ENCODE measurements at places on chromosomes 11 and 22.

- no peak overlapping the region for H3K27ac ChIP-seq
- H3K27me3 ChIP-seq, result no peaks in the 10 kb centered on the region
- no peaks in the 10 kb centered on the region for H3K4me1 ChIP-seq
- H3K4me3 ChIP-seq, result no peak overlapping the region
- DNase-seq, result no peak
Observed at GRCh38 chr11:225734-226453, 10.2 kb downstream of the SIRT3 start.

DNA sequence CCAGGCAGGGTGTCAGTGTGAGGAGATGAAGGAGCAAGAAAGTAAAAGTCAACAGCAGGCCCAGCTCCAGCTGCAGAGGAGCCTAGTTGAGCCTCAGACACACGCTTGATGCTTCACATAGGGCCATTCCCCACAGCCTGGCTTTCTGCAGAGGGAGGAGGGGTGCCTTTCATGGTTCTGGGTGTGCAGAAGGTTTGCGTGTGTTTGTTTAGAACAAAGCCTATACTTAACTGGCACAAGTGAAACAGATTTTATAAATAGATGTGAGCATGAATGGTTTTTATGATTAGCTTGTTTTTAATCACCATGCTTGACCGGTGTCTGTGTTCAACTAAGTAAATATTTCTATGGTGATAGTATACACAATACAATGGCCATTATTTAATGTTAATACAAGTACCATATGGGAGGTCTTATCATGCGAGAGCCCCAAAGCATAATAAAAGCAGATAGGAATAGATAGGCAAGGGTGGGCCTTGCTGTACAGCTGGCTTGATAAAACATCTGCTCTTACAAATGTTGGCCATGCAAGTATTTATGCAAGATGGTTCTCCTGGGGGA, 290.2 kb downstream of the ETS1 start:
- DNase-seq, result no peak
- no peak overlapping the region for H3K4me3 ChIP-seq
- H3K27me3 ChIP-seq, result no peaks in the 10 kb centered on the region

DNA sequence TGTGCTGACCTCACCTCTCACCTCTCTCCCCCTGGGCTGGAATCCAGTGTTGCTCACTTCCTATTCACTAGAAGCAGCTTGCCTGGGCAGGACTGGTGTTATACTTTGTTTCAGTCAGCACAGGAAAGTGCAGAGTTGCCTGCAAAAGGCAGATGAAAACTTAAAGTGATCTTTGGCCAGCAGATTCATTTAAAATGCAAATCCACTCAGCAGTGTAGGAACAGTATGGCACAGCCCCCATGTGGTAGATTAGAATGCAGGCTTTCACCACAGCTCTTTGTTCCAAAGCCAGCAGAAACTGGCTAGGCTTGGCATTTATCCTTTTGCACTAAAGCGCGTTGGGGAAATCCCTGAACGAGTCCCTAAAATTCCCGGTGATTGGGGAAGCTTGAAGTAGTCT, 301.2 kb downstream of the OR4C45 start:
- DNase-seq, result no peak
- no peak overlapping the region for H3K27ac ChIP-seq
- H3K27me3 ChIP-seq, result no peaks in the 10 kb centered on the region
- no peaks in the 10 kb centered on the region for H3K4me1 ChIP-seq
- no peak overlapping the region for H3K4me3 ChIP-seq
- H3K36me3 ChIP-seq, result no peaks in the 10 kb centered on the region

GRCh38 chr11:16030664-16031063, 325.7 kb downstream of the SOX6 start:
- H3K4me1 ChIP-seq, result no peaks in the 10 kb centered on the region
- no peak overlapping the region for H3K4me3 ChIP-seq
- no peaks in the 10 kb centered on the region for H3K27me3 ChIP-seq
- H3K36me3 ChIP-seq, result no peaks in the 10 kb centered on the region

DNA sequence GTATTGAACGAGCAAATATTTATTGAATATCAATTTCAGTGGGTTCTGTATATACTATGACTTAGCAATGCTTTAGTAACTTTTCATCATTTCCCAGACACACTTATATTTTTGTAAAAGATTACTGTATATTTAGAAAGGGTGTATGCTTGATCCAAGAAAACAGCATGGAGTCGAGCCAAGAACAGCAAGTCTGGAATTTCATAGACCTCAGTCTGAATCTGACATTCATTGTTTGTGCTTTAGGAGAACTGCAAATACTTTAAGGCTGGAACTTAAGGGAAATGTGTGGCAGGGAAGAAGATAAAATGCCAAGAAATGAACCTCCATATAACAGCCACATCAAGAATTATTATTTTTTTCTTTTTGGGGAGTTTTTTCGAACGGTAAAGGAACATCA, 1156.8 kb downstream of the LRRC4C start:
- DNase-seq, result no peak
- H3K27ac ChIP-seq, result no peak overlapping the region
- no peak overlapping the region for H3K4me3 ChIP-seq
- no peaks in the 10 kb centered on the region for H3K4me1 ChIP-seq

DNA sequence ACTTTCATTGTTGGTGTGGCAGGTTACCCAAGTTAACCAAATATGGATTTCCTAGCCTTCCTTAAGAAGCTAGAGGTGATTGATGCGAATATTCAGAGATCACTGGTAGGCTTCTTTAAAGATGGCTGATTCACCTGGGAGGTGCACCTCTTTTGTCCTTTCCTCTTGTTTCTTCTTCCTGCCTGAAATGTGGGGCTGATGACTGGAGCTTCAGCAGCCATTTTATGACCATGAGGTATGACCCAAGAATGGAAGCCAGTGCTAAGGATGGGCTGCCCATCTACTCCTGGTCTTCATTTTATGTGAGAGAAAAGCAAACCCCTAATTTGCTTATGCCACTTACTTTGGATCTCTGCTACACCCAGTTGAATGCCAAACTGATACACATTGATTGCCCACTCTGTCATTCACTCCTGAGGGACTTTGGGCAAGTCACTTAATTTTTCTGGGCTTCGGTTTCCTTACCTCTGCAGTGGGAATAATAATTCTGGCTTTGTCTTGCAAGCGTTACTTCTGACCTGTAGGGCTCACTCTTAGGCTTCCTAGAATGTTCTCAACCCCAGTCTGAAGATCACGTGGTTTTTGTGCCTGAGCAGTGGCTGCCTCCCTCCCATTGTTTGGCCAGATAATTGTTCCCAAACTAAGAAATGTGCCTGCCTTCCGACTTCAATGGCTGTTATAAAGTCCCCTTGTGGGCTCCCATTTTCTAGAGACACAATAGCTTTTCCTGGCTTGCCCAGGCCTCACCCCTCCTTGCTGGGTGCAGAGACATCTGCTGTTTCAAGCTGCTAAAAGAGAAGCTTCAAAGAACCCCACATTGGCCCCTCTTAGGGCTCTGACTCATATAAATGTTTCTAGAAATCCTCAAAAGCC, 243.1 kb downstream of the ST3GAL4 start:
- no peaks in the 10 kb centered on the region for H3K36me3 ChIP-seq
- no peak for DNase-seq
- no peaks in the 10 kb centered on the region for H3K27me3 ChIP-seq
- H3K4me3 ChIP-seq, result no peak overlapping the region
- no peaks in the 10 kb centered on the region for H3K4me1 ChIP-seq

- peak overlapping the region; percentile 8 for H3K27ac ChIP-seq
- peaks cover under 1% of the 10 kb centered on the region for H3K36me3 ChIP-seq
- peaks cover 17% of the 10 kb centered on the region for H3K4me1 ChIP-seq
- H3K27me3 ChIP-seq, result no peaks in the 10 kb centered on the region
- no peak overlapping the region for H3K4me3 ChIP-seq
Observed at GRCh38 chr11:12269104-12269441, 108.3 kb upstream of the PARVA start.

GRCh38 chr11:33692013-33692504, 8.6 kb downstream of the C11orf91 start:
- peak overlapping the region; percentile 88 for H3K27ac ChIP-seq
- H3K4me3 ChIP-seq, result no peak overlapping the region
- H3K4me1 ChIP-seq, result peaks cover 77% of the 10 kb centered on the region
- no peaks in the 10 kb centered on the region for H3K27me3 ChIP-seq

GRCh38 chr11:46392421-46393230, 1.1 kb upstream of the CHRM4 start:
- no peak overlapping the region for H3K27ac ChIP-seq
- H3K4me1 ChIP-seq, result peaks cover 41% of the 10 kb centered on the region
- H3K4me3 ChIP-seq, result no peak overlapping the region
- no peaks in the 10 kb centered on the region for H3K27me3 ChIP-seq
- peaks cover 6% of the 10 kb centered on the region for H3K36me3 ChIP-seq

DNA sequence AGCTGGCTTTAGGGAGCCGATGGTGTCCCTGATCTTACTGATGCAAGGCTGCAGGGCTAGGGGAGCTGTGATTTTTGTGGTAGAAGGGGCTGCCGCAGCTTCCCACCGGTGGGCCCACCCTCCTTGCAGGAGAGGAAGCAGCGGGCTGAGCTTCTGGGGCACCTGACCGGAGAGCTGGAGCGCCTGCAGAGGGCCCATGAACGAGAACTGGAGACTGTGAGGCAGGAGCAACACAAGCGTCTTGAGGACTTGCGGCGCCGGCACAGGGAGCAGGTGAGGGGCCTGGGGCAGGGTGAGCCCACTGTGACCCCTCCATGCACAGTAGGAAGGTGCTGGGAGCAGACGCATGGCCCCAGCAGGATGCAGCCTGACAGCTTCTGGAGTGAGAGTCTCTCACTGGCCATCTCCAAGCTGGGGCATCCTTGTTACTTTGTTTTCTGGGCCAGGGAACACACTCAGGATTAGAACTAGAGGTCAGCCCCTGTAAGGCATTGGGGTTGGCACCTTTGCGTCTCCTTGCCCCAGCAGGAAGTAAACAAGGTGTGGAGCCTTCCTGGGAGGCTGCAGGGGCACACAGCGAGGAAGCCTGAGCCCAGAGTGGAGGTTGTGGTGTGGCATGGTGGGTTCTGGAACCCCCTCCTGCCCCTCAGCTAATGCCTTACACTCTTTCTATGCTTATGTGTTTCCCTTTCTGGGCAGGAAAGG, 66.7 kb downstream of the CEP164 start:
- H3K4me3 ChIP-seq, result no peak overlapping the region
- H3K36me3 ChIP-seq, result peaks cover 49% of the 10 kb centered on the region
- no peak for DNase-seq
- H3K27me3 ChIP-seq, result no peaks in the 10 kb centered on the region
- no peaks in the 10 kb centered on the region for H3K4me1 ChIP-seq

GRCh38 chr22:22943521-22944267, 56.1 kb downstream of the IGLL5 start:
- H3K27me3 ChIP-seq, result no peaks in the 10 kb centered on the region
- no peak overlapping the region for H3K27ac ChIP-seq
- H3K4me3 ChIP-seq, result no peak overlapping the region
- no peak for DNase-seq
- no peaks in the 10 kb centered on the region for H3K36me3 ChIP-seq

DNA sequence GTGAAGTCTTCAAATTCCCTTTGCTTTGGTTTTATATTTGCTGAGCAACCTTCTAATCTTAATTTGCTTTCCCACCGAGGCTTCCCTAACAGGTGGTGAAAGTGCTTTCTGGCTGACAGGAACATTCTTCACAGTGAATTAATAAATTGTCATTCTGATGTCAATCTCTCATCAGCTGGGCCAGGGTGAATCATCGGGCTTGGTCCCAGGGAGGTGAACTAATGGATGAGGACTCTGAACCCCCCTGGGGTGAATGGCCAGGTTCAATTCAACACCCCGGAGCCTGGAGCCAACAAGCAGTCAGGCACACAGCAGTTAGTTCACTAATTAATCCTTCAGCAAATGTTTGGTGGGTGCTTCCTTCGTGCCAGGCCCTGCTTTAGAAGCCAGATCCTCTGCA, 155.4 kb upstream of the PDGFD start:
- no peaks in the 10 kb centered on the region for H3K4me1 ChIP-seq
- no peaks in the 10 kb centered on the region for H3K36me3 ChIP-seq
- H3K27me3 ChIP-seq, result no peaks in the 10 kb centered on the region

GRCh38 chr22:32389685-32390084, 22.4 kb downstream of the RTCB start:
- DNase-seq, result no peak
- no peak overlapping the region for H3K27ac ChIP-seq
- no peaks in the 10 kb centered on the region for H3K4me1 ChIP-seq
- H3K27me3 ChIP-seq, result no peaks in the 10 kb centered on the region

DNA sequence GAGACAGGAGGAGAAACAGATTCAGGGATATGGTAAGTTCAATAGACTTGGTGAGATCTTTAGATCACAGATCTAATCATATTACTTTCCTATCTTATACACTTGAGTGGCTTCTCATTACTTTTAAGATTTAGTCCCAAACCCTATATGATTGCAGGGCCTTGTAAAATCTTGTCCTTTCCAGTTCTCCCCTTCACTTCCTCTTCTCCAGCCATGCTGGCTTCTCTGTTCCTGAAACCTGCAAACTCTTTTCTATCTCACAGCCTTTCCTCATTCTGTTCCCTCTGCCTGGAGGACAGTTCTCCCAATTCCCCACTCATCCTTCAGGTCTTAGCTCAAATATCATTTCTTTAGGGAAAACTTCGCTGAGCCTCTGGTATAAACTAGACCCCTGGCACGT, 65.9 kb upstream of the BIRC3 start:
- no peaks in the 10 kb centered on the region for H3K36me3 ChIP-seq
- no peak overlapping the region for H3K27ac ChIP-seq
- H3K4me3 ChIP-seq, result no peak overlapping the region
- H3K4me1 ChIP-seq, result peaks cover 9% of the 10 kb centered on the region
- no peak for DNase-seq

DNA sequence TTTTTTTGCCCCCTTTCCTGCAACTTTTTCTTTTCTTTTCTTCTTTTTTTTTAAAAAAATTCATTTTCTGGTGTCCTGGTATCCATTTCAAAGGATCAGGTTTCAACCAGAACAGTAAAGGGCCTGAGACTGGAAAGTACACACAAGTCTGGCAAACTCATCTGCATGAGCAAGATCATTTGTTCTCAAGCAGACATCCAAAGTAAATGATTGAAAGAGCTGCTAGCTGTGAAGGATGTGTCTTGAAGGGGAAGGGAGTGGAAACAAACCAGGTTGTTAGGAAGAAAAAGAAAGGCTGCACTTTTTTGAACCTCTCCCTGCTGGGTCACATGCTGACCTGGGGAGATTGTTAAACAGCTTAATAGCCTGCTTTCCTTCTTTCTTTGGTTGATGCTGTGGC, 5.3 kb downstream of the YAP1 start:
- H3K4me3 ChIP-seq, result no peak overlapping the region
- peaks cover 45% of the 10 kb centered on the region for H3K4me1 ChIP-seq
- peak overlapping the region; percentile 68 for H3K27ac ChIP-seq
- DNase-seq, result peak; percentile 58
- H3K27me3 ChIP-seq, result no peaks in the 10 kb centered on the region

- no peak overlapping the region for H3K4me3 ChIP-seq
- no peaks in the 10 kb centered on the region for H3K36me3 ChIP-seq
- no peaks in the 10 kb centered on the region for H3K27me3 ChIP-seq
- no peak overlapping the region for H3K27ac ChIP-seq
- no peak for DNase-seq
- no peaks in the 10 kb centered on the region for H3K4me1 ChIP-seq
Observed at GRCh38 chr11:41786087-41786486, 326.6 kb upstream of the LRRC4C start.
